Activated CD4-positive, alpha-beta T cell treated with anti-CD3 and anti-CD28 coated beads, Interleukin-2, amount 10 ng/mL, durations not matched to agents 7 days and 5 days (primary cell): ENCODE measurements at places on chromosomes 16 and 17. TPM values are rescaled to one million over a fixed set of nuclear protein-coding genes. Genes with fewer than 3 reads are reported as not detected.

DNA sequence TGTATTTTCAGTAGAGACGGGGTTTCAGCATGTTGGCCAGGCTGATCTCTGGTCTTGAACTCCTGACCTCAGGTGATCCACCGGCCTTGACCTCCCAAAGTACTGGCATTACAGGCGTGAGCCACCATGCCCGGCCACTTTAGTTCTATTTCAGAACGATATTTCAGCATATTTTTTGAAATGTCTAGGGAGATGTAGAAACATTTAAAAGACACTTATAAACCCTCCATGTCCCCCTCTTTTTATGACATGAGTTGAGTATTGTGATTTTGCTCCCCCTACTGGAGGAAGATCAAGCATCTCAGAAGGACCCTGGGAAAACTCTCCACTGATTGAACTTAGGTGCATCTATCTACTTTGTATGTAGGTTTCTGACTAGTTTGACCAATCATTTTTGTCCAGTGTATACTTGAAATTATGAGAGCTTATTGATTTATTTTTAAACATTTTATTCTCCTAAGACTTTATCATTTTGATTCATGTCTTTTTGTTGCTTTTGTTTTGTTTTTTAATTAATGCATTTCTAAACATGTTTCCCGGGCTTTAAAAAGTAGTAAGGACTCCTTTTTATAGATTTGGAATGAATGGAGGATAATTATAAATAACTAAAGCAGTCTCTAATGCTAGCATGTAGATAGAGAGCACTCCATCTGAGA, 105.1 kb downstream of the CHD9 start:
- DNase-seq = peak; percentile 29
- H3K27ac ChIP-seq = no peak overlapping the region
- no peaks in the 10 kb centered on the region for H3K27me3 ChIP-seq
- H3K4me1 ChIP-seq = peaks cover 3% of the 10 kb centered on the region
- H3K36me3 ChIP-seq = peaks cover 12% of the 10 kb centered on the region
- H3K4me3 ChIP-seq = no peak overlapping the region

The C17orf100 gene
- total RNA-seq = 2.5 TPM

- no peaks in the 10 kb centered on the region for H3K4me1 ChIP-seq
- no peak overlapping the region for H3K4me3 ChIP-seq
- no peaks in the 10 kb centered on the region for H3K36me3 ChIP-seq
- no peak for DNase-seq
Measured at GRCh38 chr16:75921281-75921680, 195.0 kb upstream of the CPHXL start.

The CACNG5 gene
- not detected for total RNA-seq

The CD300H gene
- total RNA-seq = not detected

The TBC1D26 gene
- not detected for total RNA-seq

GRCh38 chr17:82231562-82232321, 2.9 kb downstream of the SLC16A3 start:
- peak; percentile 44 for DNase-seq
- peaks cover 7% of the 10 kb centered on the region for H3K36me3 ChIP-seq
- no peaks in the 10 kb centered on the region for H3K27me3 ChIP-seq
- no peak overlapping the region for H3K4me3 ChIP-seq

- H3K4me1 ChIP-seq = no peaks in the 10 kb centered on the region
- H3K36me3 ChIP-seq = no peaks in the 10 kb centered on the region
- H3K27me3 ChIP-seq = no peaks in the 10 kb centered on the region
- H3K4me3 ChIP-seq = no peak overlapping the region
Measured at GRCh38 chr16:66289051-66289680, 77.3 kb upstream of the CDH5 start.

DNA sequence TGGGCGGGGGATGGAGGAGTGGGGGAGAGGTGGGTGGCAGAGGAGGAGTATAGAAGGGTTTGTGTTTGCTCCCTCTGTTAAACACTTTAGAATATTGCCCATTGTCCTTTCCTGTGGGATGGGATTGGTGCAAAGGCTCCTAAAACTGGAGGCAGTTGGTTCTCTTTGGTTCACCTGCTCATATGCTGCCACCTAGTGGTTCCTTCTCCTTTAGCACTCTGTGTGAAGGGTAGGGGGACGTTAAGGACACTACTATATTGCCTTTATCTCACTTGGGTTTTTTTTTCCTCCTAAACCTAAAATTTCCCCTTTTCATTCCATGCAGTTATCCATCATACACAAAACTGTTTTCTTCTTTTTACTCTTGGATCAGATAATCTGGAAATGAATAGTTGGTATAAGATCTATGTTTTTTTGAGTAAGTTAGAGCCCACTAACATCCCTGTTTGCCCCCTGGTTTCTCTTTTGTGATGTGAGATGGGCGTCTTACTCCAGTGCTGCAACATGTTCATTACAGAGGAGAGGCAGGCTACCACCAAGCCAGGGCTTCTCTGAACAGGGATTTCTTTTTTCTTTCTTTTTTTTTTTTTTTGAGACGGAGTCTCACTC, 23.8 kb downstream of the SNX11 start:
- no peaks in the 10 kb centered on the region for H3K4me1 ChIP-seq
- peak; percentile 75 for DNase-seq
- H3K4me3 ChIP-seq = no peak overlapping the region

The BCAS3 gene
- total RNA-seq = 15.5 TPM

DNA sequence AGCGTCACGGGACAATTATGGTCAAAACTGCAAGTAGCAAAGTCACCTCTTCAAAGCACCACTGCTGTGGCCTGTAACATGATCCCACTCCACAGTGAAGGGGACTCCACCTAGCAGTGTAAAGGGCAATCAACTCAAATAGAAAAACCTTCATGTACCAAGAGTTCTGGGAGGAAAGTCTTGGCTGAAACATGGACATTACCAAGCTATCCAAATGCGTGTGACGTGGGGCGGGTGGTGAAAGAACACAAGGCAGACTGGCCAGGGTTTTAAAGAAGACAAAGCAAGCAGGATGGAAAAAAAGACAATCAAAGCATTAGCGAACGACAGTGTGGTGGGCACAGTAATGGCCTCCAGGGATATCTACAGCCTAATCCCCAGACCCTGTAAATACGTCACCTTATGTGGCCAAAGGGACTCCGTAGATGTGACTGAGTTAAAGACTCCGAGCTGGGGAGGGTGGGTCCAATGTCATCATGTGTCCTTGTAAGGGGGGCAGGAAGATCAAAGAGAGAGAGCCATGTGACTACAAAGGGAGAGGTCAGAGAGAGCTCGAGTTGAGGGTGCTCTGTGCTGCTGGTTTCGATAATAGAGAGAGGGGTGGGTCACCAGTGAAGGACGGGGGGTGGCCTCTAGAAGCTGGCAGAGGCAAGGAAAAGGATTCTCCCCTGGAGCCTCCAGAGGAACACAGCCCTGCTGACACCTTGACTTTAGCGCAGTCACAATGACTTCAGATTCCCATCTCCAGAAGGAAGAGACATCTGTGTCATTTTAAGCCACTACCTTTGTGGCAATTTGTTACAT, 6.0 kb downstream of the HSDL1 start:
- no peaks in the 10 kb centered on the region for H3K36me3 ChIP-seq
- peak; percentile 39 for DNase-seq
- no peaks in the 10 kb centered on the region for H3K27me3 ChIP-seq
- no peak overlapping the region for H3K27ac ChIP-seq
